HAP-1 (cell line): ENCODE measurements at places on chromosomes 3 and 15.

GRCh38 chr3:76039431-76039830 is 254.1 kb upstream of the ZNF717 start:
- no peak for DNase-seq

DNA sequence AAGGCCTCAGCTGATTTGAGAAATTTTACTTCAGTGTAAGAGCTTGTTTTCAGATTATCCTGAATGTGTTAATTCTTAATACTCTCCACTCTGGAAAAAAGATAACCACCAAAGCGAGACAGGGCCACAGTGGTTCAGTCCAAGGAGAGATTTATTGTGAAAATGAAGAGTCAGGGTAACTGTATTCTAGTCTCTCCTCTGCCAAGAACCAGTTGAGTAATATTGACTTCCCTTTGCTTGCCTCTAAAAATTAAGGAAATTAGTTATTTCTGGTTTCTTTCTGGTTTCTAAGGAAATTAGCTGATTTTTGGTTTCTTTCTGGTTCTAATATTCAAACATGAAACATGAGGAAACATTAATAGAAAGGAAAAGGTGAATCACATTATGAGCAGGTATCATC is 34.9 kb downstream of the PPP1R2 start:
- no peak for DNase-seq

- DNase-seq, result no peak
Observed at GRCh38 chr15:38509152-38509551, 55.2 kb downstream of the FAM98B start.

GRCh38 chr15:62553911-62554563 is 389.0 kb upstream of the C2CD4B start:
- no peak for DNase-seq

DNA sequence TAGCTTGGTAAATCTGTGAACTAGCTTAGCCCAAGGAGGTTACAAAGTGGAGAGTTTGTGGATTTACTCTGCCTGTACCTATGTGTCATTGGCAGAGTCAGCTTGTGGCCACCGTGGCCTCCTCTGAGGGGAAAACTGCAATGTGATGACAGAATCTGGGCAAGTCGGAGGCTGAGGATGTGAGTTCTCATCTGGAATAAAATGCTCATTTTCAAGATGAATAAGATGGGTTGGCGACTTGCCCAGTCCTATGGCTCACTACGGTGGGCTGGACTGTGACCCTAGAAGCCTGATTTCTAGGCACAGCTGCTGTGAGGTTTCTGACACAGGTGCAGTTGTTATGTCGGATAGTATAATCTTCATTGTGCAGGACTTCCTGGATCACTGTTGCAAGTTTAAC is 83.7 kb downstream of the ETV5 start:
- DNase-seq, result no peak

DNA sequence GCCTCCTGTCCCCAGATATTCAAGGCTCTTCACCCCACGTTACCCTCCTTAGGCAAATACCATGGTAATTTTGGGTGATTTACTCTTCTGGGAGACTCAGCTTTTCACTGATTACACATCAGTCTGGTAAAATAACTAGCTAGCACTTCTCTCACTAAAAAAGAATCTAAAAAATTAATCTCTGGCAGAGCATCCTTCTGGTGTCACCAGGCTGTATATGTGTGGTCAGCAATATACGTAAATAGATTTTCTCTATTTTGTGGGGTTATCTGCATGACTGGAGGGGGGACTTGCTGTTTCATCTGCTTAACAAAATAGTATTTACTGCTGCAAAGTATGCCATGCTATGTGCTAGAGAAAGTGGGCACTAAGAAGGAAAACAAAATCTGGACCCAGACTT is 45.1 kb downstream of the LRRC28 start:
- no peak for DNase-seq

DNA sequence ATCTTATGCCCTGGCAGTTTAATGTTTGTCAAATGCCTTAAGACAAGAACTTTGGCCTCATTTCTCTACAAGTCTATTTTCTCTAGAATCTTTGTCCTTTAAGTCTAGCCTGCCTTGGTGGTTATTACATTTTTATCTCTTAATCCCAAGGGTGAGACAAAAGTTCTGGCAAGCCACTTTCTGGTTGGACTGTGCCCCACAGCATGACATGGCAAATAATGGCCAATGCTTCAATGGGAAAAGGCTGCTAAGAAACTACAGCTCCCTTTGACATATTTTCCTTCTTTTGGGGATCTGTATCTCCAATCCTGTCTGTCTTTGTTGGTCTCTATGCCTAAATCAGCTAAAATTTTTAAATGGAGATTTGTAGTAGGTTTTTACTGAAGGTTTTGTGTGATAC is 181.6 kb upstream of the MBNL1 start:
- DNase-seq, result no peak

DNA sequence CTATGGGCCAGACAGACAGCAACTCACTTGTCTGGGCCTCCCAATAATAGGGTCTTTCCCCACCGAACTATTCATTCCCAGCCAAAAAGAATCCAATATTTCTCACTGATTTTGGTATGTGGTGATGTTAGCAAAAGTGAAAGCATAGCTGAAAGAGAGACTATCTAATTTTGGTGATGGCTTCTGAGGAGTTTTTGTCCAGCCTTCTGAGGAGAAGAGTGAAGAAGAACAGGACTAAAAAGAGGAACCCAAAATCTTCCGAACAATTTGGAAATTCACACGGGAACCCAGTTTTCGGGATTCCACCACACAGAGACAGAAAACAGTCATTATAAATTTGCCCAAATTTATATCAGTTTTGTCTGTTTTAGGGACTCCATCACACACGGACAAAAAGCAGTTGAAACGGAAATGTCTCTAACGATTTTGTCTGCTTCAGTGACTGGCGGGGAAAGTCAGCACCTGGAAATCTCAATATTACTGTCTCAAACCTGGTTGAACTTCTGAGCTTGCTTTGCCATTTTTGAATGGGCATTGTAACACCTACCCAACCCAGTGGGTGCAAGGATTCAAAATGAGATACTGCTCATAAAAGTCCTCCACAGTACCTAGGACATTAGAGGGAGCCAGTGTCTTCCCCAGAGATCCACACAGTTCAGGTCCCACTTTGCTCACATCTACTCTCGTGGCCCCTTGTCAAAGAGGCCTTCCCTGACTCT is 9.1 kb downstream of the CD80 start:
- no peak for DNase-seq

DNA sequence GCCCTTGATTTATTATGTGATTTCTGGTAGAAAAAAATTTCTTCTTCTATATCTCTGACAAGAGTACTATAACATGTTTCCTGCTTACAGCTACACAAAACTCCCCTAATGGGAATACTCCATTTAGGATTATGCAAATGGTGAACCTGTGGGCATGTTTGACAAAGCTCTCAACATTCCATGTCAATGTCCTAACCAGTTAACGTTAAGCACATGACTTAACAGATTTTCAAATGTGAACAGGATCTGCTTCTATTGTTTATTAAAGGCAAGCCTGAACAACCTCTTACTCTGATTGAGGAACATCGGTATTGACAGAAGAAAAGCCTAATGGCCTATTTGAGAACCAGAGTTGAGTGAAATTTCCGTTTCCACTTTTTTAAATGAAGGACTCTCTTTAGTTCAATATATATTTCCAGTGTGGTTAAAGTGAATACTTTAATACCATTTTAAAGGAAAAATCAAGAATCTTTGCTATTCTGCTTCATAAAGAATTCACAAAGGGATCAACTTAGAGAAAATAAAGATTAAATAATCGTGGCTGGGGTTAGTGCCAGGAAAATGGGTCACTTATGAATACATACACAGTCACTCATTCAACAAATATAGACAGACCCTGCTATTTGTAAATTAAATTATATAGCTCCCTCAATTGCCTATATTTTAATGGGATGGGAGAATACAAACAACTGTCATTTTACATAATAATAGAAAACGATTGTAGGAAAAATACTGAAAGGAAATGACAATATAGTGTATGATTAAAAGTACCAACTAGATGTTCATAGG is 300.3 kb upstream of the CBLB start:
- no peak for DNase-seq

DNA sequence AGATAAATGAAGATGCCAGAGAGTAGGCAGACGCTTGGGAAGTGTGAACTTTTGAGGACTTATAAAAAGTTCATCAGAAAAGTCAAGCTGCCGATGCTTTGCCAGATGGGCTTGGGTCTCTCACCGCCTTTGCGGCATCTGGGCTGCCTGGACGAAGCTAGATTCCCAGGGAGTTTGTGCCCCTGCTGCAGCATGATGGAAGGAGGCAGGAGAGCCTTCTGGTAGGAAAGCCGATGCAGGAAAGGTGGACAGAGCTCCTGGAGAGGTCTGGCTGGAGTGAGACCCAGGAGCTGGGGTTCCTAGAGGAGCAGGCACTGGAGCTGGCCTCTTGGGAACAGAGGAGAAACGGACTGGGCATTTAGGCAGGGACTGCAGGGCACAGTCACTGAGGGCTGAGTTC is 51.9 kb upstream of the ATP2B2 start:
- DNase-seq, result peak; percentile 3

DNA sequence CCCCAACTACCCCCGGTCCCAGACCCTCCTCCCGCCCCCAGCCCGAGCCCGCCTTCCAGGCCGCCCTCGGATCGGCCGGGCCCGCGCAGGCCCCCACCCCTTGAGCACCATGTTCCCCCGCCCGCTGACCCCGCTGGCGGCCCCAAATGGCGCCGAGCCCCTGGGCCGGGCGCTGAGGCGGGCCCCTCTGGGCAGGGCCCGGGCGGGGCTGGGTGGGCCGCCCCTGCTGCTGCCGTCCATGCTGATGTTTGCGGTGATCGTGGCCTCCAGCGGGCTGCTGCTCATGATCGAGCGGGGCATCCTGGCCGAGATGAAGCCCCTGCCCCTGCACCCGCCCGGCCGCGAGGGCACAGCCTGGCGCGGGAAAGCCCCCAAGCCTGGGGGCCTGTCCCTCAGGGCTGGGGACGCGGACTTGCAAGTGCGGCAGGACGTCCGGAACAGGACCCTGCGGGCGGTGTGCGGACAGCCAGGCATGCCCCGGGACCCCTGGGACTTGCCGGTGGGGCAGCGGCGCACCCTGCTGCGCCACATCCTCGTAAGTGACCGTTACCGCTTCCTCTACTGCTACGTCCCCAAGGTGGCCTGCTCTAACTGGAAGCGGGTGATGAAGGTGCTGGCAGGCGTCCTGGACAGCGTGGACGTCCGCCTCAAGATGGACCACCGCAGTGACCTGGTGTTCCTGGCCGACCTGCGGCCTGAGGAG is 472 bp downstream of the CHST14 start:
- peak; percentile 34 for DNase-seq

GRCh38 chr15:81449836-81450474 is 75.9 kb upstream of the TMC3 start:
- DNase-seq, result no peak

DNA sequence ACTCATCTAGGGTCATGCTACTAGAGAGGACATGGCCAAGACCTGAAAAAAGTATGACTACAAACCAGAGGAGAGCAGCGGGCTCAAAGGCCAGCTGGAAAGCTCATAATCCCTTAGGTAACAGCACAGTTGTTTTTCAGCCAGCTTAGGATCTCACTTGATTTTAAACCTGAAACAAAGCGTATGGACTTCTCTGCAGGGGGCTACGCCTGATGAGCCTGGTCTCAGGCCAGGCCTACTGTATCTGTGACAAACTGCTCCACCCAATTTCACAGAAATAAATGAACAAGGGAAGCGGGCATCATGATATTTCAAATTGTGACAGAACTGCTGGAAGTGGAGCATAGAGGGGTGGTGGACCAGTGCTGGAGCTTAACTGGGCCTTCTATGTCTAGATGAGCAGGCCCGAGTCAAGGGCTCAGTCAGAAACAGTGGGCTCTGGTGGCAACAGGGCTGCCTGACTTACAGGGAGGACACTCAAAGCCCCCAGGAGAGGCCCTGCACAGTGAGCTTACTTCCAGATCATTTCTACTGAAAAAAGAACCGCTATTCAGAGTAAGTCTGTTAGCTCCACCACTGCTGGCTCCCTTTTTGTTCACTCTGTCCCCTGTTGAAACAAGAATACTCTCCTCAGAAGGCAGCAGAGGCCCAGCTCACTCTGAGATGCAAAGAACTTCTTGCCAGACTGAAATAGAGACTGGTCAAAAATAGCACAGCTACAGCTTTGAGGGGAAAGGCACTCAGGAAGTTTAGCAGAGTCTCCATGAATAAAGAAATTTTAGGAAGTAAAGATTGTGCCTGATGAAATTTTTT is 47.0 kb downstream of the LRIG1 start:
- DNase-seq, result no peak

DNA sequence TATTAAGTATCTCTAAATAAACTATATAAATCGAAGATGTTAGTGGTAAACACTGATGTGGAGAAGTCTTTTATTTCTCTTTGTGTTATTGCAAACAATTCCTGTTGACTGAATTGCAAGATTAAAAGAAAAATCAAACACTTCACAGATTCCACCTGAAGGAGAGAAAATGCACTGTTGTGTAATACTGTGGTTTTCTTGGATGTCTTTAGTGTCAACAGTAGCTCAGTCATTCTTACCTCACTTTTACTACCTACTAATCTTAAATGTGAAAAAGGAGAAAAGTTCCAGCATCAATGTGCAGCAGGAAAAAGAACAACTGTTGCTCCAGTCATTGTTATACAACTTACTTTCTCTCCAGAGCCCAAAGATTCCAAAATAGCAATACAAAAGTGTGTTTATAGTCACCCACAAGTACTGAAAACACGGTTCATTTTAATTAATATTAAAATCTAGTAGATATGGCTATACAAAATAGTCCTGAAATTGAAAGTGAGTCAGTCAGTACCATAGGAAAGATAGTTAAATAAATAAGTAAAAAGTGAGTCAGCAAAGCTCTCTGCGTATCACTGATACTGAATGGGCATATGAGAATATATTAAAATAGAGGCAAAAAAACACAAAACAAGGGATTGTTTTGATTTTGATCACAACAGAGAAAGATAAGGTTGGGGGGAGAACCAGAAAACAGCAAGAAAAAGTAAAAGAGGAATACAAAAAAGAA is 90.5 kb upstream of the CSPG5 start:
- no peak for DNase-seq

DNA sequence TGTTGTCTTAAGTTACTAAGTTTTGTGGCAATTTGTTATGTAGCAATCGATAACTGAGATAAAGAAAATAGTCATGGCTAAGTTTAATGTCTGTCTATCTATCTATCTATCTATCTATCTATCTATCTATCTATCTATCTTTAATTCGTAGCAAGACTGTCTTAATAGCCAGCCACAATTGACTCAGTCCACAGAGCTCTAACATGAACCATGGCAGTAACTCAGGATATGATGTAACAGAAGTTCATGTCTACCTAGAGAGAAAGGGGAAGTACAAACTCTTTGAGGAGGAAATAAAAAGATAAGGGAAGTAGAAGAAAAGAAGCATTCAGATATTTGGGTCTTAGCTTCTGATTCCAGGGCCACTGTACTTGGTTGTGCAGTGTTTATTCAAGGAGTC is 61.5 kb upstream of the FNDC3B start:
- no peak for DNase-seq

- DNase-seq, result no peak
Observed at GRCh38 chr15:54812383-54812782, 384.4 kb downstream of the RSL24D1 start.

- no peak for DNase-seq
Observed at GRCh38 chr3:157914882-157915281, 191.3 kb downstream of the SHOX2 start.

GRCh38 chr3:16816048-16816780 is 68.5 kb upstream of the PLCL2 start:
- no peak for DNase-seq
